Ureter (tissue), 1 donor: ENCODE measurements at places on chromosomes 3 and 15.

- no peak for DNase-seq
These were observed 259.4 kb downstream of the VGLL3 start for GRCh38 chr3:86731501-86731901.

DNA sequence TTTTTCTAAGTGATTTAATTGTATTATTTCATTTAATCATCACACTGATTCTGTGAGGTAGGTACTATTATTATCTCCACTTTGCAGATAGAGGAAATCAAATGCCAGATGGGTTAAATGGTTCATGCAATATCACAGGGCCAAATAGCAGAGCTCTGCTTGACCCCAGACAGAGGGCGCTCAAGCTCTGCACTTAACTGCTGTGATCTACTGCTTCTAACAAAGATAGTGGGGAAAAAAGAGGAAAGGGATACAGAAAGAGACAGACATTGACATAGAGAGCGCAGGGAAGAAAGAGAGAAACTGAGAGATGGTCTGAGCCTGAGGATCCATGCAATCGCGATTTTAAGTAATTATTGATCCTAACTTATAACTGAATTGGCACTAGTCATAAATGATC, 279.1 kb upstream of the THRB start:
- peak; percentile 67 for DNase-seq

DNA sequence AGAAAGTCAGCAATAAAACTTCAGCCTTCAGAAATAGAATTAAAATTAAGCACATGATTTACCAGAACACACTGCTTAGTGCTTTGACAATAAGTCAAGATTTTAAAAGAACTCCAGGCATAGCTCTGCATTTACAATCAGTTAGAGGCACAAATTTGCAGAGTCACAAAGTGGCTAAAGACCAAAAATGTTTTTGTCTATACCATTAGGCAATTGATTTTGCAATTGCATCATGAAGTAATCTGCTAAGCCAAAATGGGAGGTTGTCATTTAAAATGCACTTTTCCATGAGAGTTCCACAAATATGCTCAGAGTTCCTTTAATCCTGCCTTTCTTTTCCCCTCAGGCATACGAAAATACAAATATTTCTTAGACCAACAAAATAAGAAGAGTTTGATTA, 10.1 kb upstream of the DCP1A start:
- DNase-seq: no peak

- no peak for DNase-seq
These were observed 61.5 kb downstream of the HOMER2 start for GRCh38 chr15:82890995-82891390.

DNA sequence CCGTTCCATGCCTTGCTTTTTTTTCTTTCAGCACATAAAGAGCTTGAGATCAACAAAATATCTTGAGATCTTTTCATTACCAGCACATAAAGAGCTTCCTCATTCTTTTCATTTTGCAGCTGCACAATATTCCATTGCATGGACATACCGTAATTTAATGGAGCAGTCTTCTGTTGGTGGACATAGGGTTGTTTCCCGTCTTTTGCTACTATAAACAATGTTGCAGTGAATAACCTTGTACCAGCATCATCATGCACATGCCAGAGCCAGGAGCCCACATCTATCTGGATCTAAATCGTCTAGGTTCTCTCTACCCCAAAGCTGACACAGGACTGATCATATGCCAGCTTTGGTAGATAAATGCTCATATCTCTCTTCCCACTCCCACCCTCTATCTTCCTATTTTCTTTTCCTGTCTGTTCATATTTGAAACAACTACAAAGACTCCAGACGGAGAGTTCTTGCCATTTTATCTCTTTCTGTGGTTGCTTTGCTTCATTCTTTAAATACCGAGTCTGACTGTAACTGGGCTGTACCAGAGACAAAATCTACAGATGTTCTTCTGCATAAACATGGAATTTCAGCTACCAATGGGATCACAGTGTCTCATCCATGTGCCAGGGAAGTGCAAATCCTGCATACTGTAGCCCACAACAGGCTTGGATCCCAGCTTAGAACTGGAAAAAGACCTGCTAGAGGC, 47.1 kb upstream of the AKAP13 start:
- DNase-seq: peak; percentile 31

- DNase-seq: no peak
These were observed 6.4 kb downstream of the COL8A1 start for GRCh38 chr3:99644746-99645145.

GRCh38 chr15:61314427-61314826, 85.3 kb upstream of the RORA start:
- DNase-seq: no peak

GRCh38 chr3:115348951-115349745, 202.1 kb upstream of the ZBTB20 start:
- no peak for DNase-seq

DNA sequence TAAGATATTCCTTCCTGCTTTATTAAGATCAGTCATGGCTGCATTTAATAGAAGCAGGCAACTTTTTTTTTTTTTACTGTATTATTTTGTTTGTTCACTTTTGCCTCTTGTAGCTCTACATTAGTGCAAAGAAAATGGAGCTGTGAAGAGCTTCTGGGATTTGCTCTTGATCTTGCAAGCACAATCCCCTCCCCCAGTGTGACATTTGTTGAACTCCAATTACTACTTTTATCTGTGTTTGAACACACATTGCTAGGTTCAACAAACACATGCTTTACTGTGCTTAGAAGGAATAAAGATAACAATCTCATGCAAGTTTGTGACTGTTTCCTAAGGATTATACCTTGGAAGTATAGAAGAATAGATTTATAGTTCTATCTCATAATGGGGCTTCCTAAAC, 648.8 kb downstream of the NLGN1 start:
- no peak for DNase-seq

GRCh38 chr3:13717222-13717895, 162.5 kb downstream of the WNT7A start:
- DNase-seq: peak; percentile 32

DNA sequence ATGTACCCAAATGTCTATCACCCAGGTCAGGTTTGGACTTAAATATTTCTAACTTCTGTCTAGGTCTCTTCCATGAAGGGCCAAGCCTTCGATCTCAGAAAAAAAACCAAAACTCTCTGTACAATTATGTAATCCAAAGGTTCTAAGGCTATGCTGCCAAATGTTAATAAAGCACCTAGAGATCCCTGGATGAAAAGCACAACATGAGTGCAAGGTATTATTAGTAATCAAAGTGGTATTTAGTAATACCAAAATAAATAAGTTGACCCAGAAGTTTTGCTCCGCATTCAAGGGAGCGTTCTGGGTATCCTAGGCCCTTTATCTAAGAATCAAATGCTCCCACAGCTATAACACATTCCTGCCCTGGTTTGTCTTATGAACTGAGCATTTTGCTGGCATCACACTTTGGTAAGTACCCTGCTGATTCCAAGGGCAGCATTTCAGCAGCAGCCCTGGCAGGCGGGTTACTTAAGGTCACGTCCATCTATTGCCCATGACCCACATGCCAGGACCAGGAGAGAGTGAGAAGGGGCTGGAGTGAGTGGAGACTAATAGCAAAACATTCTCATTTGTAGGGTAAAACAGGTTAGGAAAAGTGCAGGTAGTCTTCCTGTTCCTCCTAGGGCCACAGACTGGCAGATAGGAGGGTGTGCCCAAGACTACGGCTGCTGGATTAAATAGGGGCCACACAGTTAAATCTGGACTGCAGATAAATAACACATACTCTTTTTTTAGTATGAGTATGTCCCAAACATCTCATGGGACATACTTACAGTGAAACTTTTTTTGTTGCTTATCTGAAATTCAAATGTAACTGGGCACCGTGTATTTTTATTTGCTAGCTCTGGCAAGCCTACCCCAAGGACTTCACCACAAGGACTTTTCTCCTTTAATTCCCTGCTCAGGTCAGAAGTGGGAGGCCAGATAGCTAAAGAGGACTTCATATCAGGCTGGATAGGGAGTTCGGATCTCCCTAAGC, 76.0 kb upstream of the SNRK start:
- DNase-seq: no peak

- DNase-seq: peak; percentile 57
These were observed 256.6 kb upstream of the ROPN1 start for GRCh38 chr3:124248471-124249028.

DNA sequence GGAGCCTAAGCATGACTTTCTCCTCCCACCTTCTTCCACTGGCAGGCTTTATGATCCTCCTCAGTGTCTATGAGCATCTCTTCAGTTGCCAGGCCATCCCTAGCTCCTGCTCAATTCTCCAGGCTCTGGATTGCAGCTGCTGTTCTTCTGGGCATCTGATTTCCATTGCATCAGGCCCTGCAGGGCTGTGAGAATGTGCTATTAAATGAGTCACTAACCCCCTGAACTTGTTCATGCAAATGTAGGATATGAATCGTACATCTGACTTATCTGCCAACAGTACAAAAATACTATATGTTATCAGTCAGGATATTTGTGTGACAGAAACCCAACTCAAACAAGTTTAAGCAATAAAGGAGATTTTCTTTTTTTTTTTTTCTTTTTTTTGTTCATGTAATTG, 11.9 kb downstream of the GPR176 start:
- no peak for DNase-seq

DNA sequence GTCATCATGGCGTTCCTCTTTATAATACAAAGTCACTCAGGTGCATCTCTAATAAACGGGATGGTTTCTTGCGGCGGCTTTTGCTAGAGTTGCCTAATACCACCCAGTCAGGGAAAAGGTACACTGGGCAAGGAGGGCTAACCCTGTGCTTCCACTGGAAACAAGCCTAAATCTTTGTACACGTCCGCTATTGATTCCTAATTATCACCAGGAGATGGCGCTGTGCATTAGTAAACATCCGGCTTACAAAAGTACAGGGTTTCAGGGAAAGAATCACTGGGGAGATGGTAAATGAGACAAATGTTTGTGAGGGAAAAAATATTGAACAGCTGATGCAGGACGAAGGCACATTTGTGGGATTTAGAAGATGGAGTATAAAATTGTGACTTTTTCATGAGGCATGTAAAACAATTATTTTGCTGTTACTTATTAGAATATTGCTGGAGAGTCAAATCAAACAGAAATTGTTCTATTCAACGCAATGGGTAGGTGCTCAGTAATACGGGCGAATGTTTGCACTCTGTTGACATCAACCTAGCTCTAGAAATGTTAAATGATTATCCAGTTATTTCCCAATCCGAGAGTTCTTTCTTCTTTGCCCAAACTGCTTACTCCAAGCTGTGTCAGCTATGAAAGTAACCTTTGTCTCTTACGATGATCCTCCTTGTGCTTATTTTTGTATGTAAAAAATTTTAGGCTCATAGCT, 50.6 kb downstream of the GMNC start:
- no peak for DNase-seq

GRCh38 chr15:99121691-99122410, 17.0 kb downstream of the SYNM start:
- no peak for DNase-seq

DNA sequence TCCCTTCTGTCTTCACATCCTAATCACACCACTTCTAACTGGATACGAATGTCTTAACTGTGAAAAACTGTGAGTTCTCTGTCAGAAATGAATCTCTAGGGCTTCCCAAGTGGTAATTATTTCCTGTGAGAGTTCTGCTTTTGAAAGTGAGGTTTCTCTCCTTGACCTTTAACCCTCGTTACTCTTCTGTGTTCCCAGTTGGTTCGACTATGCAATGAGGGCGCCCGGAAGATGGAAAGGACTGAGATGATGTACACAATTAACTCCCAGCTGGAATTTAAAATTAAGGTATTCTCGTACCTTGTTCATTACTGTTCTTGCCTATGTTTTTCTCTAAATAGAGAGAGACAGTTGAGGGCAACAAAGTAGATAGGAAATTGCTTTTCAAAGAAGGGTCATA, 96.5 kb downstream of the ARHGEF26 start:
- DNase-seq: no peak

DNA sequence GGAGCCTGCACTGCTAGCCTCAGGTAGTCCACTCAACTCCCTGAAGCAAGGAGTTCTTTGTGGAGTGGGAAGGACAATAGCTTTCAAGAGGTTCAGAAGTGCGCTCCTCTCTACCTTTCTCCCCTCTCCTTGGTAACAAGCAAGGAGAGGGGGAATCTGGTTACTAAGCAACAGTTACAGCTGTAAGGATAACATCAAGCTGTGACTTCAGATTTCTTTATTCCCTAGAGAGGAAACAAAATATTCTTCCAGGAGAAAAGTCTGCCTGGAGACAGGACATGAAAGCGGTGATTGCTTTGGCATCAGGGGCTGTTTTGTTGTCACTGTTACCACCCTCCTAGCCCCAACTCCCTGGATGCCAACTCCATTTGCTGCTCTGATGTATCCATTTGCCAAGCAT, 70.4 kb downstream of the TRANK1 start:
- DNase-seq: no peak

- no peak for DNase-seq
These were observed 143.5 kb downstream of the NUP210 start for GRCh38 chr3:13276438-13277195.

GRCh38 chr3:71304684-71305083, 278.8 kb downstream of the FOXP1 start:
- no peak for DNase-seq

DNA sequence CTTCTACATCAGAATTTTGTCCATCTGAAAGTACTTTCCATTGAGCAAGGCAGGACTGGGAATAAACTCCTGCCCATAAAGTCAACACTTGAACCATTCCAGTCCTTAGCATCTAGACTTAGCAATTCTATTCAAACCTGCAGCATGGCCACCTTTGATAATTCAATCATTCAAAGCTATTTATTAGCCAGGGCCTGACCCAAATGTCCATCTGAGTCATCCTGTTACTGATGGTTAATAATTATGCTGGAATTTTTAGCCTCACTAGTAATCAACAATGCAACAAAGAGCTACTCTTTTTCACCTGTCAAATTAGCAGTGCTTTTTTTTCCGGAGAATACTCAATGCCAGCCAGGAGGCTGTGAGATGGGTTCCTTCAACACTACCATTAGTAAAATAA, 72.7 kb upstream of the SNRK start:
- DNase-seq: no peak

DNA sequence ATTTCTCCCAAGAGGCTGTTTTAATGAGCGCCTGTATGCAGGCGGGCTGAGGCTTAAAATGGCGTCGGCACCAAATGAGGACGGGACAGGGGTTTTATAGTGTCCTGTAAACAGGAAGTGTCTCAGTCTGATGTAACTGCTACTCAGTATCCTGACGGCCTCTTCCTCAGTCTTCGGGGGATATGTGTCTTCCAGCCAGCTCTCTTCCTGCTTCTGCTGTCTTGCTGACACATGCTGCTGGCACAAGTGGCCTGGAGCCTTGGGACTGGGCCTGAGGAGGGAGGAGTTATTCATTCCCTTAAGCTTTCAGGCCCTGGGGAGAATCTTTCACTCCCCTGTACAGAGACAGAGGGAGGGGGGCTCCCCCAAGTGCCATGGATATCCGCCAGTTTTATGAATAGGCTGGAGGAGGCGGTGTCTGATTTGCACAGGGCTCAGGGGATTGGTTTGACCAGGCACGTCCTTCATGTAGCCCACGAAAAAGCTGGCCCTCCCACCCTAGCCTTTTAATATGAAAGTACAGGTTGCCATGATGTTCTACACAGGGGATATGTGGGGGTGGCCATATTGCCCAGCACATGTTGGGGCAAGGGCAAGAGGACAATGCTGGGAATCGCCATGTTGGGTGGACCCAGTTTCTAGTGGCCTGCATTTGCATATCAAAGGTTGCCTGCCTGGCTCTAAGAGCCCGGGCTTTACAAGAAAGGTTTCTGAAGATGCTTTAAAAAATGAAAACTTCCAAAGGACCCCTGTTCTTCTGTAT, 19.9 kb downstream of the NDUFB4 start:
- no peak for DNase-seq
